ENCODE measurements at places on chromosomes 4 and X.

DNA sequence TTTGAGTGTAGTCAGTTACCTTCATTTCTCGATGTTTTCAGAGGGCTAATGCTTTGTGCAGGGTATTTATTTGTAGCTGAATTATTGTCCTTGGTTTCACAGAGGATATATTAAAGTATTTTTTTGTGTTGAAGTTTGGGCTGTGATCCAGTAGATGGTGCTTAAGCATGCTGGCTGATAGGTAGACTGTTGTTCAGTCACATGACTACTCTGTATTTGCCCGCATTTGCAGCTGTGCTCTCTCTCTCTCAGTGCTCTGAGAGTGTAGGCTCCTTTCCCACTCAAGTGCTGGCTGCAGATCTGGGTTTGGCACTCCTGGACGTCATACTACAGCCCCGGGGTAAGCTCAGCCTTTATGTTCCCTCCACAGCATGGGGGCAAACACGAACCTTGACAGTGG lies 21.7 kb downstream of the RAB40AL start:
- no peak for DNase-seq

DNA sequence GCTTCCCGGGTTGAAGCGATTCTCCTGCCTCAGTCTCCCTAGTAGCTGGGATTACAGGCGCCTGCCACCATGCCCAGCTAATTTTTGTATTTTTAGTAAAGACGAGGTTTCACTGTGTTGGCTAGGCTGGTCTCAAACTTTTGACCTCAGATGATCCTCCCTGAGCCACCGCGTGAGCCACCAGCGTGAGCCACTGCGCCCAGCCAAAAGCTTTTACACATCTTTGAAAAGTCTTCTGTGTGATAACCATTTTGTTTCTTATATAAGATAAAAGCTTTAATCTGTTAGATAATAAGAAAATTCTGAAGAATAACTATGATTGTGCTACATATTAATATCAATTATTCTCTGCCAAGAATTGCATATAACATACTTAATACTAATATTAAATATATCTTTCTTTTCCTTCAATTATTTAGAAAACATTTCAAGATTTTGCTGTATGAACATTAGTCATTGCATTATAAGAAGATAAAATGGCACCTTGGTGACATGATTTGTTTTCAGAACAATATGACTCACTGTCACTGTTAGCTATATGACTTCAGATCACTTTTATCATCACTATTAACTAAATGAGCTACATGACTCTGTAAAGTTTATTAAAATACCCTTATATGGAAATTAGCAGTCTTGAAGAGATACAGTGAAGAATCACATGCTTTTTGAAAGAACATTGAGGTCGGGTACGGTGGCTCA lies 33.4 kb downstream of the RUFY3 start:
- no peak for DNase-seq

DNA sequence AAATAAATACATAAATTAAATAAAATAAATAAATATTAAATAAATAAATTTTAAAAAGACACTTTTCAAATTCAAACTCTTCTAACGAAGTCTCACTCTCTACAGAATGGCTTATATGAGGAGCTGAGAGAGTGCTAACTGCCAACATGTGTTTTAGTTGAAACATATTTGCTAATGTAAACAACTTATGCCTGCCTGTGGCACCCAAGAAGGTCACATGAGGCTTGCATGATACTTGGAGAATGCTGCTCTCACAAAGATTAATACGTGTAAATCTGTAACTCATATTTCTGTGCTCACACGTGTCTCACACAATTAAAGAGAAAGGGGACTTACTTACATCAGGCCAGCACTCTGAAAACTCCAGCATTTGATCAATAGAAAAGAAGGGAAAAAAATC lies 43.2 kb upstream of the PITX2 start:
- DNase-seq, result no peak

DNA sequence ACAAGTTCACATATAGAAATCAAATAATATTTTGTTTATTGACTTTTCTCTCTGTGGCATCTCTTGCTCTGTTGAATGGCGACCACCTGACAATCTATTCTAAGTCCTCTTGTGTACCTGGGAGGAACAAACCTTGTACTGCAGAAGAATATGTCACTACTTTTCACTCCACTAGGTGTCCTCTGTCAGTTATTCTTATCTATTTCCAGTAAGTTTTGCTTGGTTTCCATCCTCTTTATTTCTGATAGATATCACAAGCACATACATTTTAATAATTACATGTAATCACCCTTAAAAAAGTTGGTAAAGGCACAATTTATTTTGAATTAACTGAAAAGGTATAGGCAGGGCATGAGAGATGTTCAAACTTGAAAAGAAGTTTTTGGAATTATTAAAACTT lies 238.4 kb downstream of the SNCA start:
- no peak for DNase-seq

DNA sequence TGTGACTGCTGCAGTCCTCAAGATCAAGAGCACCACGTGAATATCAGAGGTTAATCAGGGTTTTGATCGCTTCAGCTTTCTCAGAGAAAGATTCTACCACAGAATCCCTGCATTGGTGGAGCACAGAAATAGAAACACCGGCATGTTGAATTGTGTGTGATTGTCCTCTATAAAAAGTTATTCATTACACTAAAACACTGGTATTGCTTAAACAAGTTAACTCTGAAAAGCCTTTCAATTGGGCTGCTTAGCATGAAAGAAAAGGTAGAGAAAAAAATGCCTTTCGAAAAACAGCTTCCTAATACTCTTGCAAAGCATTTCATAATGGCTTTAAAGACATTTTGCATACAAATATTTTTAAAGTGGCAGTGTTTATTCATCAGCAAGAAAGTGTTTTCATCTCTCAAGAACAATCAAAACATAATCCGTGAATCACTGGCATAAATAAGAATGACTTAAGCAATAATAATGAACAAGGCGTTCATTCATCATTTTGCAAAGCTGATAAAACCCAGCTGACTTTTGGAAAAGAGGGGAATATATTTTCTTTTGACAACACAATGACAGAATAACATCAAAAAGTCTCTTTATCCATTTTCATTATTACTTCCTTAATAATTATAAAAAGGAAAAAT lies 61.1 kb downstream of the HELT start:
- no peak for DNase-seq

DNA sequence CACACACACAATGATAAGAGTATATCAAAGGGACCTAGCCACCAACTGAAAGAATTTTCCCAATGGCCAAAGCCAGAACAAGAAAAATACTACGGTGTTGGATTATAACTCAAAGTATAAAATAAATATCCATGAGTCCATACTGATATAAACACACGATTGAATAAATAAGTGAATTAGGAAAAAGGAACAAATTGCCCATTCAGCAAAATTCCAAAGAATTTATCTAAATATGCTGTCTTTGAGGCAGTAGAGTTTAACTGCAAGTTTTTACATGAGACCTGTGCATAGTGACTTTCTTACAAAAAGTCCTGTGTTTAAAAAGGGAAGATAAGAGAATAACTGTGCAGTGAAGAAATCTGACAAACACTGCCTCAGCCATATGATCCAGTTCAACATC lies 278.8 kb upstream of the PPARGC1A start:
- no peak for DNase-seq
